ENCODE measurements at places on chromosomes 3 and 15.

DNA sequence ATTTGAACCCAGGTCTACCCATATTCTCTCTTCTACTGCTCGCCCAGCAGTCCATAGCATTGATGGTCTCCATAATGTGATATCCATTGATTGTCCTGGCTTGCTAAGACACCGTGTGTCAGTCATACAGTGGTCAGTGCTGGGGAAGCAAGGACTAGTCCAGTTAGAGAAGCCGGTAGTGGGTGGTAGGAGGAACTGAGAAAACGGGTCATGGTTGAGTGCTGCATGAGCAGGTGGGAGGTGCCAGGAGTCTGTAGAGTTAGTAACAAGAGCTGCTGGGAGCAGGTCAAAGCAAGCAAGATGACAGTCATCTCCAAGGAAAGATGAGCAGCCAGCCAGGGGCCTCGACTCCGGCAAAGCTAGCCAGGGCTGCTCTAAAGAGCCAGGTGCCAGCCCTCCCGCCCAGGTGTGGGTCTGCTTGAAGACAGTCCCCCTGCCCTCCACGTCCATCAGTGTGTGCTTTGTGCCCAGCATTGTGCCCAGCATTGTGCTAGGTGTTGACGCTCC, 29.5 kb upstream of the USP3 start:
- DNase-seq = no peak

DNA sequence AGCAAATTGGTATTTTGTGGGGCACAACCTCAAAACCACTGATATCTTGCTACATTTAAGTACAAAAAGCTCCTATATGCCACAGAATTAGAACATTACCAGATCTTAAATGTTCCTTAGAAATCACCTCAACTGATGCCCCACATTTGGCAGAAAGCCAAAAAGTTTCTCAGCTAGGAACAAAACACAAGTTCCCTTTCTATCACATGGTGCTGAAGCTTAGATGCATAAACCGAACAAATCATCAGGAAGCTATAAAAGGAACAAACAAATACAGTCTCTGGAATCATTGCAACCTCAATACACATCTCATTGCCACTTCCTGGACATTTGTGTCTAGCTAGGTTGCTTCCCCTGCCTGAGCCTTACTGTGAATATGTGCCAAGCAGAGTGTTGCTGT, 492.6 kb downstream of the LPP start:
- no peak for DNase-seq

GRCh38 chr3:25744470-25744869, 38.8 kb downstream of the NGLY1 start:
- no peak for DNase-seq

GRCh38 chr15:51580982-51581381, 41.6 kb downstream of the DMXL2 start:
- DNase-seq = no peak

DNA sequence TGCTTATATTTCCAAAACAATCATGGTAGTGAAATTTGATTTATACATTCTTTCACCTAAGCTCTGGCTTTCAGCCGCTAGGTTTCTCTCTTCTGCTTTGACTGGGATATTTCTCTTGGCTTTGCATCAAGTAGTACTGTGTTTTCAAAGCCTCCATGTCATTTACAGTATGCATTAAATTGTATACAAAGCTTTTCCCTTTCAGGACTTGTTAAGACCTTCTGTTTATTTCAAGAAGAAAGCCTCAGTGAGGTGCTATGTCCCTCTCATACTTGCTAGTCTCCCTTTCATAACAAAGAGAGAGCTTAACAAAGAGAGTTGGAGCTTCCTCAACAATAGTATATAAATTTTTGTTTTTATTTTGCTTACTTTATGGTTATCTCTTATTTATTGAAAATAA, 84.2 kb upstream of the SLC25A26 start:
- DNase-seq = no peak

DNA sequence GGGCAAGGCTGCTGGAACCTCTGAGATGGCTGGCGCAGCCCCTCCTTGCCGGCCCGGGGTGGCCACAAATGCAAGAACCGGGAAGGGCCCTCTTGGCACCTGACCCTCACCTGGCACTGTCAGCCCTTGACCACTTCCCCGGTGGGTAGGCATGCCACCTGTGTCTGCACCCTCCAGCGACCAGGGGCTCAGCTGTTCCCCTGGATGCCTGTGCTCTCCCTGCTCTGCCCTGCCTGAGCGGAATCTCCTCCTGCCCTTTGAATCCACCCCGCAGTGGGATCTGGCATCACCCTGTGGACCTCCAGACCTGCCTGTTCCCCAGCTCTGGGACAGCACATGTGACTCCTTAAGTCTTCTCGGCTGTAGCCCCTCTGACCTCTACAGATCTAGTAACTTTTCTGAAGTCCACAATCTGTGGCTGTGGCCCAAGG, 26.1 kb upstream of the FGD5 start:
- no peak for DNase-seq

DNA sequence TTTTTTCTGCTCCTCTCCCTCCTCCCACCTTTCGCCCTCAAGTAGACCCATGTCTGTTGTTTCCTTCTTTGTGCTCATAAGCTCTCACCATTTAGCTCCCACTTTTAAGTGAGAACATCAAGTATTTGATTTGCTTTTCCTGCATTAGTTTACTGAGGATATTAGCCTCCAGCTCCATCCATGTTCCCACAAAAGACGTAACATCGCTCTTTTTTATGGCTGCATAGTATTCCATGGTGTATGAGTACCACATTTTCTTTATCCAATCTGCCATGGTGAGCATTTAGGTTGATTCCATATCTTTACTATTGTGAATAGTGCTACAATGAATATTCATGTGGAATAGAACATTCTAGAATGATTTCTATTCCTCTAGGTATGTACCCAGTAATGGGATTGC, 178.6 kb downstream of the RYR3 start:
- no peak for DNase-seq

- no peak for DNase-seq
Measured at GRCh38 chr3:40719660-40720287, 195.0 kb downstream of the ZNF621 start.

GRCh38 chr15:57619746-57620145, 28.0 kb downstream of the MYZAP start:
- DNase-seq = no peak

- DNase-seq = no peak
Measured at GRCh38 chr3:80096909-80097308, 329.1 kb upstream of the ROBO1 start.

GRCh38 chr3:43239755-43240154, 46.6 kb upstream of the SNRK start:
- DNase-seq = no peak

GRCh38 chr15:57059026-57059660, 140.7 kb downstream of the TCF12 start:
- no peak for DNase-seq

DNA sequence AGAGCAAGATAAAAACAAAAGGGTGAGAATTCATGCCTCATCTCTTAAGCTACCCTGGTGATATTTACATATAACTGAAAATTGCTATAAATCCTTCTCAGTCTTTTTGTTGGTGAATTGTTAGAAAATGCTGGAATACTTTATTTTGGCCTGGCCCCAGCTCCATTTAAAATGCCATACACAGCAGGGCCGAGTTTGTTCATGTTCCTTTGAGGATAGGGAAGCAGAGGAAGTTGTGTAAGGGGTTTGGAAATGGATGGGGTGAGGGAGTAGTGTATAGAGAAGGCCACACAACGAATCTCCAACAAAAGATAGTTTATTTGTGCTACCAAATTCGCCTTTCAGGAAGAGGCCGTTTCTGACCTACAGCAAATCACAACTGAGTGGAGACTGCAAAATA, 78.6 kb upstream of the ADAMTS9 start:
- no peak for DNase-seq

- no peak for DNase-seq
Measured at GRCh38 chr3:60917141-60917540, 334.1 kb downstream of the FHIT start.

DNA sequence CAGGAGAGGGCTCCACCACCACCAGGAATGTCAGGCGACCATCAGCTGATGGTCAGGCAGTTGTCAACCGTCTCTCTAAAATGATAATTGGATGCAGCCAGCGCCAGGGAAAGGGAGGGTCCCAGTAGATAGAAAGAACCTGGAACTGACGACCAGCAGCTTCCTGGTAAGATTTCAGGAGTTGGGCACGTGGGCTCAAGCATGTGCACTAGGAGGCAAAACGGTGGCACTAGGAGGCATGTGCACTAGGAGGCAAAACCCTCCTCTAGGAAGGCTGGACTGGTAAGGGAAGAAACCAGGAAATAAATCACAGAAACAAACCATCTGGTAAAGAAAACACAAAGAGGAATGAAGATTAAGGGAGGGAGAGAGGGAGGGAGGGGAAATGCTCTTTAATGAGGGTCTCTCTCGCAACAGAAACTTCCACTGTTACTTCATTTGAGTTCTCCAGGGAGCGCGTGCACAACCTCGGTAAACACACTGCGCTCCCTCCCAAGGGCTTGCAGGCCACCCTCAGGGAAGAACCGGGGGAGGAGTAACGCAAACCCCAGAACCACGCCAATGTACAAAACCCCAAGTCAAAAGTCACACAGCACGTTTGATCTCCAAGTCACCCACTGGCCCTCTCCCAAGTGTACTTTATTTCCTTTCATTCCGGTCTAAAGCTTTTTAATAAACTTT, 116.7 kb downstream of the XXYLT1 start:
- DNase-seq = no peak

- DNase-seq = no peak
Measured at GRCh38 chr15:73982222-73982962, 9.7 kb downstream of the STOML1 start.

DNA sequence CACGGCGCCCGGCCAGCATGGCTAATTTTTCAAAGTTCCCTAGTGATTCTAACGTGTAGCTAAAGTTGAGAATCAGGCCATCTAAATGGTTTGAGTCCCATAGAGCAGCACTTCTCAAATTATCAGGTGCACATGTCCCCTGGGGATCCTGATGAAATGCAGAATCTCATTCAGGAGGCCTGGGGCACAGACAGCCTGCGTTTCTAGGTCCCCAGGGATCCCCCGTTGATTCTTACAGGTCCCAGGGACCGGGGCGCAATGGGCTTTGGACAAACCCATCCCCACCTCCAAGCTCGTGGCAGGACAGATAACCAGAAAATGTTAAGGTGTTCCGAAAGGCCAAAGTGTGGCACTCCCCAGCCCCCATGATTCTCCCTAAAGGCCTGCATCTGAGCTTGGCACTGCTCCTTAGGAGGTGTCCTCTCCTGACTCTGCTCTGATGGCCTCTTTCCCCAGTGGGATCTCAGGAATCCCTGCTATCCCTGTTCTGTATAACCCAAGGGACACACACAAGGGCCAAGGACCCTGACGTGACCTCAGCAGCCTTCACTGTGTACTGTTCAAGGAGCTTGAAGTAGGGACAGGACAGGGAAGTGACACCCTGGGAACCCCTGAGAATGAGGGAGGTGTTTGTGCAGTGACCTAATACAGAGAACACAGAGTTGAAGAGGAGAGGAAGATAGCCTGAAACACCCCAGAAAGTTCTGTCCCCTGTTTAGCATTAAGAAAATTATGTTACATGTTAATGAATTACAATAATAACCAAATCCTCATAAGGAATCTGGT, 8.0 kb downstream of the LRRK1 start:
- DNase-seq = no peak

GRCh38 chr3:57061556-57061955, 1.1 kb downstream of the SPATA12 start:
- no peak for DNase-seq

GRCh38 chr3:160482796-160483195, 33.2 kb upstream of the TRIM59 start:
- no peak for DNase-seq

GRCh38 chr3:138848696-138849095, 14.0 kb upstream of the PIK3CB start:
- no peak for DNase-seq

- no peak for DNase-seq
Measured at GRCh38 chr15:49154359-49154758, 1.0 kb downstream of the COPS2 start.

GRCh38 chr15:77440378-77440999, 19.8 kb downstream of the HMG20A start:
- DNase-seq = no peak

- DNase-seq = no peak
Measured at GRCh38 chr3:151630938-151631441, 102.7 kb upstream of the AADACL2 start.

DNA sequence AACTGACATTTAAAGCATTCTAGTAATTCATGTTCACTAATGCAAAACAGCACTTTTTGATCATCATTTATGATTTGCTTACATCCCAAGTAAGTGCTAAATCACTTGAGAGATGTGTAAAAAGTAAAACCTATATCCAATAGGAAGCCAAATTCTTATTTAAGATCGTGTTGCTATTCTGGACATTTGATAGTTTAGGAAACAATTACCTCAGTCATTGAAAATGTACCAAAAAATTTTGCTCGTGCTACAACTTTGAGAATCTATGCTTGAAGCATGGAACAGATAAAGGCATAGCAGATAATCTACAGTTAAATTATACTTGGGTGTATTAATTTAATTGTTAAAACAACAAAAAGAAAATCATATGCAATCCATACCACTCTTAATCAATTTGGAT, 571.6 kb upstream of the NR2F2 start:
- no peak for DNase-seq

GRCh38 chr15:31840849-31841476, 189.4 kb upstream of the CHRNA7 start:
- DNase-seq = no peak
